ENCODE measurements at places on chromosomes 2 and 18.

- DNase-seq, result no peak
These were observed 29.6 kb downstream of the SERTAD2 start for GRCh38 chr2:64624108-64624610.

DNA sequence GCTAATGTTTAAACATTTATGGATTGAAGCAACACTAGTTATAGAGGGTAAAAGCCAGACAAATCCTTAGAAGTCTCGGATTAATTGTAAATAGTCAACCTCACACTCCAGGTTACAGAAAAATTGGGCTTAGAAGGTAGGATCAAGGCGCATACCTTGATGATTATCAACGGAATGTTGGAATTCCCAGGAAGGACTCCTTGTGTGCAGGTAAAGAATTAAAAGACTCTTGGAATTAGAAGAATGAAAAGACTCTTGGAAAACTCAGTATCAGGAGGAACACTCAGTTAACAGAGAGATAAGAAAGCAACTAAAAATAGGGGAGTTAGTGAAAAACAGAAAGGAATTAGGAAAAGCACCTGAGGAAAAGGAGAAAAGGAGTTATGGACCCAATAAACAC is 29.3 kb upstream of the EPHA4 start:
- no peak for DNase-seq

DNA sequence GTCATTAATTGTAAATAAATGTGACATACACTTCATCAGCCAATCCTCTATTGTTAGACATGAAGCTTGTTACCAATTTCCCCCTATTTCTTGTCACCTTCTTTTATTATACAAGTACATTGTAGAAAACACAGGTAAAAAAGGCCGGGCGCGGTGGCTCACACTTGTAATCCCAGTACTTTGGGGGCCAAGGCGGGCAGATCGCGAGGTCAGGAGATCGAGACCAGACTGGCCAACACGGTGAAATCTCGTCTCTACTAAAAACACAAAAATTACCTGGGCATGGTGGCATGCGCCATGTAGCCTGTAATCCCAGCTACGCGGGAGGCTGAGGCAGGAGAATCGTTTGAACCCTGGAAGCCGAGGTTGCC is 42.7 kb upstream of the UBE2F start:
- no peak for DNase-seq

DNA sequence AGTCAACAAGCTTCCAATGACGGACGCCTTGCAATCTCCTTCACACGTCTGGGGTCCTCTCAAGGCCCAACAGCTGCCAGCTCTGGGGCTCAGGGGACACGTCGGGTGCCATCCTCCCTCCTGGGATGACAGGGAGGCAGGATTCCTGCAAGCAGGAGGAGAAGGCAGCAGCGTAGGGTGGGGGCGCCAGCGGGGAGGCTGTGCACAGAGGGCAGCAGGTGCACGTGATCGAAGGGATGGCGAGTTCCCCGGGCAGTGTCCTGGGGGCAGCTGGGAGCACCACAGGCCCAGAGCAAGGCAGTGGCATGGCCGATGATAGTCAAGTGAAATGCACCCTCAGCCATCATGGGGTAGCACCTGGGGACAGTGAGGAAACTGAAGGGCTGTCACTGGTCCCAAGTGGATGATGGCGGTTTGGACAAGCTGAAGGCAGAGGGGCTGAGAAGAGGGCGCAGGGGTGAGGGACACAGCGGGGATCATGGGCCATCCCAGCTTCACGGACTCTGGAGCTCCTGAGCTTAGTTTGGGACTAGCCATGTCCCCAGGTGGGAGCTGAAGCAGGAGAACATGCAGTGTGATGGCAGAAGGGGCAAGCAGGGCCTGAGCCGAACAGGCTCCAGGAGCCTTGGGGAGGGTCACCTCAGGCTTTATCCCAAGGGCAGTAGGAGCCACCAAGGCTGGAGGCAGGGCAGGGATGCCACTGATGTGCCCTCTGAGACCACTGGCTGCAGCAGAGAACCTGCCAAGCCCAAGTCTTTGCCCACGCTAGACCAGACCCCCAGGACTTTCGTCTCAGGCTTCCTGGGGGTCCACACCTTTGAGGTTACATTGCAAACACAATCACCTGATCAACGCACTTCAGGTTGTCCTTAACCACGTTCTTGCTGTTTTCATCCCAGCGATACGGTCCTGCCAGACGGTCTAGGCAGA is 16.3 kb upstream of the SNED1 start:
- no peak for DNase-seq

DNA sequence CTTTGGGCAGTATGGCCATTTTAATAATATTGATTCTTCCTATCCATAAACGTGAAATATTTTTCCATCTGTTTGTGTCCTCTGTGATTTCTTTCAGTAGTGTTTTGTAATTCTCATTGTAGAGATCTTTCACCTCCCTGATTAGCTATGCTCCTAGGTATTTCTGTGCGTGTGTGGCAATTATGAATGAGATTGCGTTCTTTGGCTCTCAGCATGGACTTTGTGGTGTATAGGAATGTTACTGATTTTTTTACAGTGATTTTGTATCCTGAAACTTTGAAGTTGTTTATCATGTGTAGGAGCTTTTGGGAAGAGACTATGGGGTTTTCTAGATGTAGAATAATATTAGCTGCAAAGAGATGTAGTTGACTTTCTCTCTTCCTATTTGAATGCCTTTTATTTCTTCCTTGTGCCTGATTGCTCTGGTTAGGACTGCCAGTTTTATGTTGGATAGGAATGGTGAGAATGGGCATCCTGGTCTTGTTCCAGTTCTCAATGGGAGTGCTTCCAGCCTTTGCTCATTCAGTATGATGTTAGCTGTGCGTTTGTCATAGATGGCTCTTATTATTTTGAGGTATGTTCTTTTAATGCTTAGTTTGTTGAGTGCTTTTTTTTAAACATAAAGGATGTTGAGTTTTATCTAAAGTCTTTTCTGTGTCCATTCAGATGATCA is 27.0 kb upstream of the THUMPD2 start:
- no peak for DNase-seq

DNA sequence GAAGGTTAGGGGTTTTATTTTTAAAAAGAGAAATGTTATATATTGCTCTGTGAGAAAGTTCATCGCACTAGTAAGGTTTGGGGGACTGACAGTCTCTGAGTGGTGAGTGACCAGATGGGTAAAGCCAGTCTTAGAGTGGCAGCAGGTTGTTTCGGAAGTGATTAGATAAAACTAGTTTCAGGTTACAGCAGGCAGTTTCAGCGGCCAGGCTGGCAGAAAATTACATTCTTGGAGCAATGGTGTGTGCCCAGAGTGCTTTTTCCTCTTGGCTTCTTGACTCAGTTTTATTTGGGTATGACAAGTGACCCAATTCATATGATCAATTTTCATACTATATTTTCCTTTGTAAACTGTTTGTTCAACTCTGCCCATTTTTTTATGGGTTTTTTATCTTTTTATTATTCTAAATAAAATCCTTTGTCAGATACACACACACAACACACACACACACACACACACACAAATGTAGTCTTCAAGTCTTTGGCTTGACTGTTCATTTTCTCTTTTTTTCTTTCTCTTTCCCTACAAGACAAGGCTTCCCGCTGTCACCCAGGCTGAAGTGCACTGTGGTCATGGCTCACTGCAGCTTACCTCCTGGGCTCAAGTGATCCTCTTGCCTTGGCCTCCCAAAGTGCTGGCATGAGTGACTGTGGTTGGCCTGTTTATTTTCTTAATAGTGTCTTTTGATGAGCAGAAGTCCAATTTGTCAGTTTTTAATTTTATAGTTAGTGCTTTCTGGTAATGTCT is 30.9 kb downstream of the RALBP1 start:
- no peak for DNase-seq

DNA sequence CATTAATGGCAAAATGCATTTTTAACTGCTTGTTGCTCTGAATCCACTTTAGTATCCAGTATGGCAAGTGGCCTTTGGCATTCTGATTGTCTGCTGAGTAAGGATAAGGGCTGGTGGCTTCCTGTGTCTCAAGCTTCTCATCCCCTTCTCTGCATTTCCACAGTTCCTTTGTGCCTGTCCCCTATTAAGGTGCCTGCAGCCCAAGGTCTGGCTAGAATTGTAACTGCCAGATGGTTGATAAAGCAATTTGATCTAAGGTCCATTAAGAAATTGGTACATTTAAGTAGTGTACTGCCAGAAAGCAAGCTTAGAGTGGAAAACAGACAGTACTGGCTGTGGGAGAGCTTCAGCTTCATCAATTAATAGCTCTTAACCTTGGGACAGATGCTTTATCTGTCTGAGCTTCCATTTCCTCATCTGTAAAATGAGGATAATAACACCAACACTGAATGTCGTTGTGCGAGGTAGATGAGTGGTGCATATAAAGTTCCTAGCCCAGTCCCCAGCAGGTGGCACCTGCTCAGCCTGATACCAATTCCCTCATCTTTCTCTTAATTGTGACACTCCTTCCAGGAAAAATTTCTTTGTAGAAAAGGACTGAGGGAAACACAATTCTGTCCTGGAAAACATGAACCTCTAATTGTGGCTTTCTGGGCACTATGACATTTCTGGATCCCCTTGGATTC is 570.6 kb upstream of the GCFC2 start:
- DNase-seq, result no peak

DNA sequence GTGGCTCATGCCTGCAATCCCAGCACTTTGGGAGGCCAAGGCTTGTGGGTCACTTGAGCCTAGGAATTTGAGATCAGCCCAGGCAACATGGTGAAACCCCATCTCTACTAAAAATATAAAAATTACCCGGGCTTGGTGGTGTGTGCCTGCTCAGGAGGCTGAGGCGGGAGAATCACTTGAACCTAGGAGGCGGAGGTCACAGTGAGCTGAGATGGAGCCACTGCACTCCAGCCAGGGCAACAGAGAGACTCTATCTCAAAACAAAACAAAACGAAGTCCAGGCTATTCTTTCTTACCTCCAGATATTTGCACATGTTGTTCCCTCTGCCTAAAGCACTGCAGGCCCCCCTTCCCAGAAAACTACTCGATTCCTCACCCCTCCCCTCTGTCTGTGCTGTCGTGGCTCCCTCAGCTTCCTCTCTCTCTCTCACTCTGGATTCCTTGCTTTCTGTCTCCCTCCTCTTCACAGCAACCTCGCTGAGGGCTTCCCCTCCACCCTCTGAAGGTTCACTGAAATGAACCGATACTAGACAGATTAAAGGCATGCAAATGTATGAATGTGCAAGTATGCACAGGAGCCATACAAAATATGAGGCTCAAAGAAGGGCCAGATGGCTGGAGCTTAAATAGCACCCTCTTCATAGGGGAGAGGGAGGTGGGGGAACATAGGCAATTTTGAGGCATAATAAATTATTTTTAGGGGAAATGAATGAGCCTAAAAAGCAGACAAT is 18.5 kb downstream of the TMEM177 start:
- DNase-seq, result no peak

- no peak for DNase-seq
These were observed 47.4 kb downstream of the PSD4 start for GRCh38 chr2:113220970-113221708.

DNA sequence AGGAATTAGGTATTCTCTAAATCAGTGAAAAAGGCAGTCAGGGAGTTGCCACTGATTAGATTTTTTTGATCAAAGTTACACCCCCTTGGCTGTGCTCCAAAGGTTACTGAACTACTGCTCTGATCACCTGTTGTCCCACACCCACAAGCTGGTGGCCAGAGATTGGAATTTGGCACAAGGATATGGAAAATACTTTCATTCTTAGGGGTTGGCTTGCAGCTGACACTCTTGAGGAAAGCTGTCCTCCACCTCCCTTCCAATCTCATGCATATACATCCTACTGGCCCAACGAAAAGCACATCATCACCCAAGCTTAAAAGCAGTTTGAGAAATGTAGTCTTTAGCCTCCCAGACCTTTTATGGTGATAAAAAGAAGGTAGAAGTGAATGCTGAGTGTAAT is 329.5 kb upstream of the CHAC2 start:
- no peak for DNase-seq

DNA sequence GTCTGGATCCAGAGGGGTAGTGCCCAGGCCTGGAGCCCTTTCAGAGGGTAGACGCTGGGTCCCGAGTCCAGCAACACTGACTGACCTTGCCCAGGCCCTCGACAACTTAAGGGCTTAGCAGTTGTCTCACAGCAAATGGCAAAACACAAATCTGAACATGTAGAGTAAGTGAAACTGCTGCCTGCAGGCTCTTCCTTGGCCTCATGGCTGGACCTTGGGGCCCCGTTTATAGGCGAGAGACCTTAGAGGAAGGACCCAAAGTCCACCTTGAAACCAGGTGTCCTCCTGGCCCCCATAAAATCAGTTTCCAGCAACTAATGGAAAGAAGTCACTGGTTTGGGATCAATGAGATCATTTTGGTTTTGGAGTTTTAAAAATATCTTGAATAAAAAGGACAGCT is 154.4 kb downstream of the MYO1B start:
- DNase-seq, result no peak

DNA sequence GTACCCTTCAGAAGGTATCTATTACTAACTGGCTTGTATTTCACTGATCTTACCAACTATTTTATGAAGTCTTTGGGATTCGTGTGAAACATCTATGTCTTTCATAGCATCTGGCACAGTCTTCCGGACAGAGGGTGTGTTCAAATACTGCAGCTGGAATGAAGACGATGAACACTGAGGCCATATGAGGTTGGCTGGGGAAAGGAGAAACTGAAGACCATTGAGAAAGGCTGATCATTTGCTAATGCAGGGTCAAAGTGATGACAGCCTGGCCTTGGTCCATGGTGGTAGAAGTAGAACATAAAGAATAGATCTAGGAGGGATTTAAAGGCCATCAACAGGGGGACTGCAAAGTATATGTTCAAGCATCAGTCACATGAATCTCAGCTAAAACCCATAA is 132.7 kb downstream of the CCBE1 start:
- DNase-seq, result no peak

- DNase-seq, result peak; percentile 46
These were observed 30.9 kb upstream of the UBE2F start for GRCh38 chr2:237935740-237936452.

DNA sequence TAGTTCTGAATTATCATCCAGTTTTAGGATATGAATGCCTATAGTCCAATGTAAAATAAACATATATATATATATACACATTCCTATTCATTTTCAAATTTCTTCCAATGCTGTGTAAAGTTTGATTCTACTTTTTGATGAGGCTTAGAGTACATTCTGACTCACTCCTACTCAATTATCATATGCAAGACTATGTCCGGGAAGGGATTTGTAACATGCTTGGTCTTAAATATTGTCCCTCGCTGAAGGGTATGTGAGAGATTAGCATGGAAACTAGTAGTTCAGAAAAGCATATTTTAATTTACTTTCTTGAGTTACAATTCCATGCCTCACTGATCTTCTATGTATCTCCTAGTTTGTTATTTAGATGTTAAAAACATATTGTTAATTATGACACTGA is 377.7 kb upstream of the MAP2 start:
- DNase-seq, result no peak

Measured in SW 1271 (cell line).